ENCODE measurements at places on chromosomes 16 and 17.

GRCh38 chr16:62970851-62971250 is 934.6 kb upstream of the CDH8 start:
- DNase-seq = no peak

GRCh38 chr17:31568539-31568938 is 177.1 kb downstream of the RAB11FIP4 start:
- DNase-seq = no peak

DNA sequence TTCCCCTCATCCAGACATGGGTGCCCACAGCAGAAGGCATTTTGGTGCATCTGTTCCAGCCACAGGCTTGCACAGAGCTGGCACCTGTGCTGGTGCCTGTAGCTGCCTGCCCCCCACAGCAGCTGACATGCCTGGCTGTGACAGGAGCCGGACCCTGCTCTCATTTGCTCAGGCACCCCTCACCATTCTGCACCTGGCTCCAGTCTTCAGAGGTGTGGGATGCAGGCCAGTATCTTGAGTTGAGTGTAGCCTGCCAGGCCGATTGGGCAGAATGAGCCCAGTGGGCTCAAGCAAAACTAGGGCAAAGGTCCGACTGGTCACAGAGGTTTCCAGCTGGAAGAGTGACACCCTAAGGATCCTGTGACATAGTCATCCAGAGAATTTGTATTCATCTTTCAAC is 887.7 kb downstream of the CDH11 start:
- no peak for DNase-seq

- no peak for DNase-seq
Measured at GRCh38 chr17:40493697-40494096, 7.7 kb downstream of the TNS4 start.

- DNase-seq = no peak
Measured at GRCh38 chr17:79862771-79863440, 23.7 kb upstream of the CBX4 start.

DNA sequence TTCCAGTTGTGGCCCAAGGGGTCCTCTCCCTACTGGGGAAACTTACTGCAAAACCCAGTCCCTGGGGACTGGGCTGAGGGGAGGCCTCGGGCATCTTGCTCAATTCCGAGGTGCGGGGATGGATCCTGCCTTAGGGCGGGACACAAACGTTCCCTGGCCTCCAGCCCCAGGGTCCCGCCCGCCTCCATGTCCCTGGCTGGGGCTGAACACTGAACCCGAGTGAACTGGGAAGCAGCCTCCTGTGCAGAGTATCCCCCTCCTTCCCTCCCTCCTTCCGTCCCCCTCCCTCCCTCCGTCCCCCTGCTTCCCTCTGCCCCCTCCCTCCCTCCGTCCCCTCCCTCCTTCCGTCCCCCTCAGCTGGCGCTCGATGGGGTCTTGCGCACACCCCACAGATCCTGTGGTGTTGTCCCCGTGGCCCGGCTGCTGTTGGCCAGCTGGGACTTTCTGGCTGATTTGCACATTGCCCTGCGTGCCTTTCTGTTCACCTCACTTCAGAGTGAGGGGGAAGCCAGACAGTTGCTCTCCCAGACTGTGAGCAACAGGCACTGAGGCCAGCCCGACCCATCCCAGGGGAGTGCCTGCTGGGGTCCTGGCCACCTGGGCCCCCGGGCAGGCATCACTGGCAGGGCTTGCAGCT is 5.5 kb downstream of the TRAF7 start:
- no peak for DNase-seq
